ENCODE measurements at places on chromosomes 1 and 21.

- DNase-seq = no peak
These were observed 9.8 kb downstream of the ACAP3 start for GRCh38 chr1:1297802-1298424.

DNA sequence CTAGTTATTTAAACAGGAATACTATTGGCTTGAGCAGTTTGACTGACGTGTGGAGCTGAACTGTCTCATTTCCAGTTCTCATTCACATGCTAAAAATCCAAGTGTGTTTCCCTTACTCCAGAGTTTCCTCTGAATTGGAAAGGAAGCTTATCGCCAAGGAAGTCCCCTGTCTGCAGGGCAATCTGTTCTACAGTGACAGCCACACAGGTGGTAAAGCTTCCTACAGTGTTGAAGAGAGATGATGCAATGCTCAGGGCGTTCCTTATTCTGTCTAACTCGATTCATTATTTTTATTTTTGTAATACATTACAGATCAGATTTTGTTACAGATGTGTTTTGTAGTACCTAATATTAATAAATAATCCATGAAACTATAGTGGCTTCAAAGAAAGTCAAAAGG lies 41.3 kb downstream of the ADAMTS5 start:
- no peak for DNase-seq

DNA sequence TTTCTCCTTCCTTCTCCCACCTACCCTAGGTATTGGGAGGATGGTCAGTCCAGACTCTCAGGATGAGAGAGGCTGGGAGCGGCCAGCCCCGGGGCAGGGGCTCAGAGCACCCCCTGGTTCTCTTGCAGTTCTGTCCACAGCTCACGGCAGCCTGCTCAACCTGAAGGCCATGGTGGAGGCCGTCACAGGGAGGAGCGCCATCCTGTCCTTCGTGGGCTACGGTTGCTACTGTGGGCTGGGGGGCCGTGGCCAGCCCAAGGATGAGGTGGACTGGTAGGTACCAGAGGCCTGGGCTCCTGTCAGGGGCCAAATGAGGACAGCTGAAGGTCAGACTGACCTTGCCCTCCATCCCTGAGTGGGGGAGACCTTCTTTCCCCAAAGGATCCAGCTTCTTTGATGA lies 4.2 kb downstream of the PLA2G2F start:
- DNase-seq = no peak

DNA sequence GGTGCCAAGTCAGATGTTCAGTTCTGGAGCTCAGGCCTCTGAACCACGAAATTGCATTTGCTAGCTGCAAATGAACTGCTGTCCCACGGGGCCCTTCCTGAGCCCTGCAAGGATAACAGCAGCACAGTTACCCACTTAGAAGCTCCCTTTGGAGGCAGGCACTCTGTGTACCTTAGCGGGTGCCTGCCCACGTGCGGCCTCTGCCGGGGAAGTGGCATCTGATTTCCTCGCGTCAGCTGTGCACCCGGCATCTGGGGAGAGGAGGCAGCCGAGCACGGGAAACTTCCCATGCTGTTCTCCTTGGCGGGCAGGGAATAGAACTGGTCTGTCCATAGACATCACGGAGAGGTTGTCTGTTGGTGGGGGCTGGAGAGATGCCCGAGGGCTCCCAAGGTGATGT lies 148.0 kb upstream of the C1orf174 start:
- DNase-seq = no peak

GRCh38 chr1:201686714-201687455 lies 142.1 kb upstream of the IPO9 start:
- DNase-seq = no peak

GRCh38 chr1:2208309-2209239 lies 14.0 kb upstream of the FAAP20 start:
- no peak for DNase-seq

DNA sequence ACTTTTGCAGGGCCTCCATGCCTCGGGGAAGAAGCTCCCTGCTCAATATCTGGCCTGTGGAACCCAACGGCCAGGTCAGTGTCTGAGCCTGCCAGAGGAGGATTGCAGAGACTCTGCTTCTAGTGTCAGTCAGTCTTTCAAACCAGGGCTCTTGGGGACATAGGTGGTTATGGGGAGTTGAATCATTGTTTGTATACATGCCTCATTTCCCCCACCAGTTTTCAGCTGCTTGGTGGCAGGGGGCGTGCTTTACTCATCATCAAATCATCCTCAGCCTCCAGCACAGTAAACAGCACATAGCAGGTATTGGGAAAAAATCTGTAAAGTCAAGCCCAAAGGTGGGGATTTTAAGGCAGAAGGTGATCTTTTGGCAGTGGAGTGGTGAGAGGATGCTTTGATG lies 17.4 kb upstream of the FAM89A start:
- no peak for DNase-seq

GRCh38 chr1:210516092-210516656 lies 187.5 kb downstream of the HHAT start:
- DNase-seq = no peak

- no peak for DNase-seq
These were observed 14.4 kb upstream of the IGSF21 start for GRCh38 chr1:18093193-18093592.

GRCh38 chr1:68202239-68202832 lies 30.0 kb downstream of the WLS start:
- no peak for DNase-seq

DNA sequence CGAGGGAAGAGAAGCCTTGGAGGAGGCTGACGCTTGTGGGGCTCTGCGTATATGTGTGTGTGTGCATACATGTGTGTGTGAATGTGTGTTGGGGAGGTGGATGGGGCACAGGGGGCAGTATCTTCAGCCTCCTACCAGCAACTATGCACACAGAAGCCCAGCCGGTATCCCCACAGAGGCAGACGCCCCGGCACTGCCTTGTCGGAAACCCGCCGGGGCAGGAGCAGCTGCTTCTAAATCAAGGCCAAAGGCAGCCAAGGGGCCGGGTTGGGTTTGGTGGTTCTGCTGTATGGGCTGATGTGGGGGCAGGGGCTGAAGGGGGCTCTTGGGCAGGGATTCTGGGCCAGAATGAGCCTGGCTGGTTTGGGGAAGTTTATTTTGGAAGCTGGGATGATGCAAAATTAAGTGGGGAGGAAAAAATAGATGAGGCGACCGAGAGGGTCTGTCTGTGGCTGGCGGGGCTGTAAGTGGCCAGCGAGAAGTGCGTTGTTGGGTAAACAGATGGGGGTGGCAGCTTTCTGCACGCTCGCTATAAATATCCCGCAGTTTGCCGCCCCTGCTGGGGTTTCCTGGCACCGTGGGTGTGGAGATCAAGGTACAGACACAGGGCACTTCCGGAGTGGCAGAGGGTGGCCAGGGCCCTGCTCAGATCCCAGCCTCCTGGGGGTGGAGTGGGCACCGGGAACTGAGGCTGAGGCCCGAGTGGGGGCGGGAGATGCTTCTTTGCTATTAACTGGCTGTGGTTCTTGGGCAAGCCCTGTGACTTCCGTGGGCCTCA lies 11.0 kb upstream of the WNT4 start:
- no peak for DNase-seq

DNA sequence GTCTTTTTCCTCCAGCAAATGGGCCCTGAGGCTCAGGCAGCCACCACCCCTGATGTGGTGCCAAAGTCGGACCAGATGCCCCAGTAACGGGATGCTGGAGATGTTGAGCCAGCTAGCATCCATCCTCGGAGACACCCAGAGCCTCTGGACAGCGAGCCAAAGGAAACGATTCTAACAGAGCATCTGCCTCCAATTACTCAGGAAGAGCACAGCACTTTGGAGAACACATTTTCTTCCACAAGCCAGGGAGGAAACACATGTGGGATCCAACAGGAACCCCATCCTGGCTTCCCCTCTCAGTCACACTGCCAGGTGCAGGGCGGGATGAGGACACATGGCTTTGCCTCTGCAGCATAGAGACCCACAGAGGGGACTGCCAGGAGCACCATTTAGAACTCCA lies 44.9 kb downstream of the C1orf198 start:
- DNase-seq = no peak

All from GM10248 (cell line).